ENCODE measurements at places on chromosomes 5 and 9.

DNA sequence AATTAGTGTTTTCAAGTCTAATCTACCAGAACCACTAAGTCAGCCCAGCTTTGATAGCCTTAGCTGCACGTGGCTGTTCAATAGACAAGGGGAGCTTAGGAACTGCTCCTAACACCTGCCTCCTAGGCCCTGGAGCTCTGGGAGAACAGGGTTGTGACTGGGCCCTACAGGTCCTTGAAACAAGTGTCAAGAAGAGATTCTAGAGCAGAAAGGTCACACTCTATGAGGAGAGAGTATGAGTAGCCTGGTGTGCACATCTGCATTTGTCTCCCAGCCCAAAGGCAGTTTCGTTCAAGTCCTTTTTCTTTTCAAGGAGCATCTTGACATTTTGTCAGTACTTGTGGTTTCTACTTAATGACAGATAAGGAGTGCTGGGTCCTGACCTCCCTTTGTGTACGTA lies 206.1 kb downstream of the PRELID2 start:
- DNase-seq = no peak

DNA sequence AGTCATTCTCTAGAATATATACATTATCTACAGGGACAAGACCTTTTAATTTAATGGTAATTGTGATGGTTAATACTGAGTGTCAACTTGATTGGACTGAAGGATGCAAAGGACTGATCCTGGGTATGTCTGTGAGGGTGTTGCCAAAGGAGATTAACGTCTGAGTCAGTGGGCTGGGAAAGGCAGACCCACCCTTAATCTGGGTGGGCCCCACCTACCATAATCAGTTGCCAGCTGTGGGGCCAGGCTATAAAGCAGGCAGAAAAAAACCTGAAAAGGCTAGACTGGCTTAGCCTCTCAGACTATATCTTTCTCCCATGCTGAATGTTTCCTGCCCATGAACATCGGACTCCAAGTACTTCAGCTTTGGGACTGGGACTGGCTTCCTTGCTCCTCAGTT lies 112.2 kb upstream of the SMC2 start:
- no peak for DNase-seq

GRCh38 chr9:112248722-112249121 lies 73.6 kb upstream of the SUSD1 start:
- DNase-seq = no peak

DNA sequence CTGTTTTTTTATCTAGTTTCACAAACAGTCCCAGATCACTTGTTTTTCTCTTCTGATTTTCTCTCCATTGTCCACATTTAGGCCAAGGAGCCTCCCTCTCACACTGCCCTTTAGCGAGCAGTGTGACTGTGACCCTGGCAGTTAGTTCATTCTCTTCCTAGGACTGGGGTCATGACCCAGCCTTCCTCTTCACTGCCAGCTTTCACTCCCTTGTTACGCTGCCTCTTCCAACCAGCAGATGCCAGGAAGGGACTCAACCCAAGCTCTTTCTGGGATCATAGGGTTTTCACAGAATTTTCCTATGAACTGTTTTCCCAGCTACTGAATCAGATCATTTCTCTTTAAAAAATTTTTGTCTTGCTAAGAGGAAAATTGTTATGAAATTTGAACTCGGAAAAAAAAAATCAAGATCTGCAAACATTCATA lies 70.9 kb downstream of the LMNB1 start:
- DNase-seq = no peak

- no peak for DNase-seq
Observed at GRCh38 chr5:173800340-173800739, 87.8 kb upstream of the CPEB4 start.

DNA sequence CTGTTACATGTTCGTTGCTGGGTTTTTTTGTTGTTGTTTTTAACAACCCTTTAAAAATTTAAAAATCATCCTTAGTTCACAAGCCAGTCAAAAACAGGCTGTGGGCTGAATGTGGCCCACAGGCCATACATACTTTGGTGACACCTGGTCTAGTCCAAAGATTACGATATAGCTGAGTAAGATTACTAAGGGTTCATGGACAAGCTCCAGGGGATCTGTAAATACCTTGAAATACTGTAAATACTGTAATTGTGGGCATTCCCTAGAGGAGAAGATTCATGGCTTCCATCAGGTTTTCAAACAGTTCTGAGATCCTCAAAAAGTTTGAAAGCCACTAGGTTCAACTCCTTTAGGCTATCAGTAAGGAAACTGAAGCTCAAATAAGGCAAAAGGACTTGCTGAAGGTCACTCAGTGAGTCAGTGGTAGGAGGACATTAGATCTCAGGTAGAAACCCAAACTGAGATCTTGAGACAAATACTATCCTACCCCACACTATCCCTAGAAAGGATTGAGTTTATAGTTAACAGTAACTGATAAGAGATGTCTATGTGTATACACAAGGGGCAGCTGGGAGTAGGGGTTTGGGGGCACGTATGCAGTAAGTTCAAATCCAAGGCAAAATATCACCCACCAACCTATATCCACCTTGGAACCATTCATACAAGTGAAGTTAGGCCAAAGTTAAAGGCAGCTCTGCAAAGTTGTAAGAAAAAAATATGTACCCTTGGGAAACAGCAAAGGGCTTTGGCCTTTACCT lies 17.8 kb downstream of the RAB14 start:
- no peak for DNase-seq

- DNase-seq = no peak
Observed at GRCh38 chr9:113993838-113994540, 84.1 kb downstream of the AMBP start.

GRCh38 chr9:123541411-123541810 lies 185.4 kb downstream of the CRB2 start:
- DNase-seq = no peak

DNA sequence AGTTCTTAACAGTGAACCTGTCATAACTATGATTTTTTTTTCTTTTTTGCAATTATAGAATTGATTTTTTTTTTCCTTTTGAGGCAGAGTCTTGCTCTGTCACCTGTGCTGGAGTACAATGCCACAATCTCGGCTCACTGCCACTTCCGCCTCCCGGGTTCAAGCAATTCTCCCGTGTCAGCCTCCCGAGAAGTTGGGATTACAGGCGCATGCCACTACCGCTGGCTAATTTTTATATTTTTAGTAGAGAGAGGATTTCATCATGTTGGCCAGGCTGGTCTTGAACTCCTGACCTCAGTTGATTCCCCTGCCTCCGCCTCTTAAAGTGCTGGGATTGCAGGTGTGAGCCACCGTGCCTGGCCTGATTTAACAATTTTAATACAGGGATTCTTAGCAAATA lies 21.4 kb downstream of the UGCG start:
- DNase-seq = no peak

DNA sequence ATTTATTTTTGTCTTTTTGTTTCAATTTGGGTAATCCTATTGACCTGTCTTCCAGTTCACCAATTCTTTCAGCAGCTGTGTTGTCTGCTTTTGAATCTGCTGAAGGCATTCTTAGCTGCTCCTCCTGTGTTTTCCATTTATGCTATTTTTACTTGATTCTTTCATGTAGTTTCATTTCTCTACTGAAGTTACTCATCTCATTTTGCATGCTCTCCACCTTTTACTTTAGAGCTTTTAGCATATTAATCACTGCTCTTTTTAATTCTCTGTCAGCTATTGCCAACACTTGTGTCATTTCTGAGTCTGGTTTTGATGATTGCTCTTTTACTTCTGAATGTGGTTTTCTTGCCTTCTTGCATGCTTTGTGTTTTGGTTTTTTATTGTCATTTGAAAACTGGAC lies 496.0 kb upstream of the CLINT1 start:
- no peak for DNase-seq

- DNase-seq = no peak
Observed at GRCh38 chr5:96074870-96075269, 113.2 kb upstream of the ELL2 start.

GRCh38 chr5:10618311-10618710 lies 54.4 kb downstream of the ANKRD33B start:
- DNase-seq = no peak

Data from LoVo (cell line).